Pancreas (tissue), 10 donors: ENCODE measurements at places on chromosomes 3 and 15. TPM values are rescaled to one million over a fixed set of nuclear protein-coding genes. Genes with fewer than 3 reads are reported as not detected.

Gene DPPA2
- polyA plus RNA-seq: not detected

Gene AQP9
- 0.15 TPM for polyA plus RNA-seq

Gene GPX1
- polyA plus RNA-seq: 114 TPM

Gene EIF1B
- polyA plus RNA-seq: 64.3 TPM

Gene IL17RD
- 0.42 TPM for polyA plus RNA-seq

Gene NR1I2
- polyA plus RNA-seq: 0.30 TPM

Gene PLXND1
- 52.5 TPM for polyA plus RNA-seq

Gene DNAJA4
- 16.1 TPM for polyA plus RNA-seq

Gene CCR9
- polyA plus RNA-seq: not detected

Gene CCR8
- polyA plus RNA-seq: not detected
